ENCODE measurements at places on chromosomes 1 and 21.

DNA sequence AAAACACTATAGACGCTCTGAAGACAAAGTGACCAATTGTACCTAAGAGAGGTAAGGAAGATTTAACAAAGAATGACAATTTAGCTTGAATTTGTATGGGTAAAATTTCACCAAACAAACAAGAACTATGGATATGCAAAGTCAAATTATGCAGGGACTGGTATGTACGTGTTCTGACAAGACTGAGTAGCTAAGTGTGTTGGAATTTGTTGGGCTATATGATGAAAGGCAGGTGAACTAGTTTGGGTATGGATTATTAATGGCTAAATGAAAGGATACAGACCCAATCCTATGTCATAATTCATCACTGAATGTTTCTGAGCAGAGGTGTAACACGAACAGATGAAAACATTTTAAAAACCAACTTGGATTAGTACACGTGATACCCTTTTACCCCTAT is 7.6 kb downstream of the DNTTIP2 start:
- DNase-seq = no peak

DNA sequence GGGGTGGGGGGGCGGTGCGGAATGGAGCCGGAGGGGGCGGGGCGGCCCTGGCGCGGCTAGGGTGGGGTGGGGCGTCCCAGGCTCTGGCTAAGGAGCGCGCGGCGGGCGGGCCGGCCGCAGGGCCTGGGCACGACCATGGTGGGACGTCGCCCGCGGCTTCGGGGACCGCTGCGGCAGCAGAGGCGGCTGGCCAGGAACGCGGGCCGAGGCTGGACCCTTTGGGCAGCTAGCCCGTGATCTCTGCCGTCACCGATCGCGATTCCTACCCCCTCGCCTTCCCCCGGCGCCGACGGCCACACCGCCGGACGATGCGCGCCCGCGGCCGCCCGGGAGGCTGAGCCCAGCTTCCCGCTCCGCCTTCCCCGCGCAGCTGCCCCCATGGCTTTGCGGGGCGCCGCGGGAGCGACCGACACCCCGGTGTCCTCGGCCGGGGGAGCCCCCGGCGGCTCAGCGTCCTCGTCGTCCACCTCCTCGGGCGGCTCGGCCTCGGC is at the start of gene MAP3K21:
MAP3K21 (plus strand) TSS at position 74 of the 491 bp plus-strand sequence; CDS start at position 379, 305 bp downstream.
- DNase-seq = no peak

DNA sequence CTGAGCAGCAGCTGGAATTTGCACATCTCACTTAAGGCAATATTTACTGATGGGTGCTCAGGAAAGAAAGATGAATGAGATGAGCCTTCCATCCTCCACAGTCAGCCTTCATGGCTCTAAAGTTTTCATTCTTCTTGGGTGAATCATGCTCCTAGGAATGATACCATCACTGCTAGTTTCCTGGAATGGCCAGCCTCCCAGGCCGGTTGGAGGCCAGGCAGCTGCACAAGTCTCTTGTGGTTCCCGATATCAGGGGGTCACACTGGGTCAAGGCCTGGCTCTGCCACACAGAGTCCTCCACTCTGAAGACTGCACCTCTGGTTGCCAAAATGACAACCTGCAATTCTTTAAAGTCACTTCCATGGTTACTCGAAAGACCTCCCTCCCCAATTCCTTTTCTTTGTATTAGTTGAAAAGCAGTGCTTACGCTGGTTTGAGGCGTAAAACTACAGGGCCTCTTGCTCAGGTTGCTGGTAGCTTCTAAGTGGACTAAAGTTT is 46.2 kb upstream of the PALMD start:
- no peak for DNase-seq

- DNase-seq = no peak
These were observed 91.9 kb downstream of the NFIA start for GRCh38 chr1:61174060-61174795.

DNA sequence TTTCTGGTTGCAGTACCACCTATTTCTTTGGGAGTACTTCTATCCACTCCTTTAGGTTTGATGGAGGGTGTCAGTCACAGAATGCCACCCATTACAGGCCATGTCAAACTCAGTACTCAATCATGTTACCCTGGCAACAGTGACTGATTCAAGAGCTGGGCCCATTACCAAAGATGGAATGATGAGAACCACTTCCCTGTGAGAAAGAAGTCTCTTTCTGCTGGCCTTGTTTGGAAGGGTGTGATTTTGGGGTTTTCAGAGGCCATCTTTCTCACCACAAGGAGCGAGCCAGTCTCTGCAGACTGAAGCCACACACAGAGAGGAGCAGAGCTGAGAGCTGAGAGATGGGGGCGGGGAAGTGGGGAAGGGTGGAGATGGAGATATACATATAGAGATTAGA is 13.9 kb upstream of the STUM start:
- DNase-seq = no peak

DNA sequence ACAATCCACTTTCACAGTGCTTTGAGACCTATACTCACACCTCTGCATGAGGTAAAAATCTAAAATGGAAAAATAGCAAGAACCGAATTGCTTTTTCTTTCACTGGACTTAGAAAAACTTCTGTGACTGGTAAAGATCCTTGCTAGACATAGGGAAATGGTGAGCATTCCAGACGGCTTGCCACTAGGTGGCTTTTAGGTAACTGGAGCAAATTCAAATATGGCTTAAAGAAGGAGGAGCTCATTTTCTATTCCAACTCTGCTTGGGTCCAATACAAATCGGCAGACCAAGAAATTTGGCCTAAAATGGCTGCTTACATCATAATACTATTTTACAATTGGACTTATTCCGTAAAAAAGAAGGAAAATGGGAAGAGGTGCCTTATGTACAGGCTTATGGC is 977.9 kb downstream of the ADGRL2 start:
- DNase-seq = no peak

- DNase-seq = peak; percentile 1
These were observed 576 bp downstream of the ZFP69 start for GRCh38 chr1:40477678-40478053.

DNA sequence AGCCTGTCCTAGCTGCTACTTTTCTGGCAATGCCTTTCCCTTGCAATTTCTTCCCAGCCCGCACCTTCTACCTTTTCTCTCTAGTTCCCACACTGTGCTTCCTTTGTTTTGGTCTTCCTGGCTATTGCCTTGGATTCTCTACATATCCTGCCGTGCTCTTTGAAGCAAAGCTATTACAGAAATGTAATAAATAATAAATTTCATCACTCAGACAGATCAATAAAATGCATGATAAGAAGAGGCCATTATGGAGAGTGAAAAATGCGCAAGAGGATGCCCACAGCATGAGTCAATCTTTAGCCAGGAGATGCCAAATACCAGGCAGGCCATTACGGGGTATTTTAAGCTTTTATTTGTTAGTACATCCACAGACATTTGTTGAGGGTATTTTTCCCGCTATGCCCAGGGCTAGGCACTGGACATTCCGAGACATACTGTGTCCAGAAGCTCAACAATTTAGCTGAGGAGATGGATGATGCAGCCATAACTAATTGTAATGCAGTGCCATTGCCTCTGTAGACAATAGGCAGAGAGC is 163.6 kb downstream of the ST6GALNAC3 start:
- DNase-seq = no peak

GRCh38 chr21:34311561-34312330 is 52.1 kb upstream of the KCNE2 start:
- no peak for DNase-seq

GRCh38 chr1:54804471-54805132 is 3.5 kb upstream of the TTC22 start:
- DNase-seq = no peak

DNA sequence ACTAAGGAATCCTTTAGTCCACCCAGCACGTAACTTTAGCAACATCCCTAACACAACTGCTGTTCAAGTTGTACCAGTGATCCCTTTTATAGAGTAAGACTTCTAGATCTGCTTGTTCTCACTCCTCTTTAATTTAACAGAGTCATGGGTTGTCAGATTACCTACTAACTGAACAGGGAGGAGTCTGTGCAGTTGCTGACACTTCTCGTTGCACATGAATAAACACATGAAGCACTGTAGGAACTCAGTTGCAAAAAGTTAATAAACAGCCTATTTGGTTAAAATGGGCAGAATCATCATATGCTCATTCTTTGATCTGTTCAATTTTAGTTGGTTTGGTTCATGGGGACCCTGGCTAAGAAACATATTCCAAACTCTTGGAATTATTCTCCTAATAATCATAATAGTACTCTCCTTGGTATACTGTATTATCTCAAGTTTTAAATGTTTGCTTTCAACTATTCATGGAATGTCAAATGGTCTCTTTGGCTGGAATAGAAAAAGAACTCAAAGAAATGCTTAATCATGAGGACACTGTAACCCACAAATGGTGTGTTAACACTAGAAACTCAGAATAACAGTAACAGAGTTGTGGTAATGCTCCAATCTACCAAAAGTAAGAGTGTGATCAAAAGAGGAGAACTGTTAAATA is 15.6 kb downstream of the PLPPR5 start:
- DNase-seq = no peak

DNA sequence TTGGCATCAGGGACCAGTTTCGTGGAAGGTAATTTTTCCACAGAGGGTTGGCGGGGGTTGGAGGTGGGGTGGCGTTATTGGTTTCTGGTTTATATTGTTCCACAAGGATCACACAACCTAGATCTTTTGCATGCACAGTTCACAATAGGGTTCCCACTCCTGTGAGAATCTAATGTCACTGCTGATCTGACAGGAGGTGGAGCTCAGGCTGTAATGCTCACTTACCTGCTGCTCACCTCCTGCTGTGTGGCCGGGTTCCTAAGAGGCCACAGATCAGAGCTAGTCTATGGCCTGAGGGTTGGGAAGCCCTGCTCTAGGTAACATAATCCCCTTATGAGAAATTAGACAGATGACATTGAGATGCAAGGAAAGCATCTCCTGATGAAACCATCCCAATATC is 12.6 kb downstream of the GBP5 start:
- no peak for DNase-seq

- DNase-seq = no peak
These were observed 57.6 kb downstream of the RIMS3 start for GRCh38 chr1:40607921-40608320.

DNA sequence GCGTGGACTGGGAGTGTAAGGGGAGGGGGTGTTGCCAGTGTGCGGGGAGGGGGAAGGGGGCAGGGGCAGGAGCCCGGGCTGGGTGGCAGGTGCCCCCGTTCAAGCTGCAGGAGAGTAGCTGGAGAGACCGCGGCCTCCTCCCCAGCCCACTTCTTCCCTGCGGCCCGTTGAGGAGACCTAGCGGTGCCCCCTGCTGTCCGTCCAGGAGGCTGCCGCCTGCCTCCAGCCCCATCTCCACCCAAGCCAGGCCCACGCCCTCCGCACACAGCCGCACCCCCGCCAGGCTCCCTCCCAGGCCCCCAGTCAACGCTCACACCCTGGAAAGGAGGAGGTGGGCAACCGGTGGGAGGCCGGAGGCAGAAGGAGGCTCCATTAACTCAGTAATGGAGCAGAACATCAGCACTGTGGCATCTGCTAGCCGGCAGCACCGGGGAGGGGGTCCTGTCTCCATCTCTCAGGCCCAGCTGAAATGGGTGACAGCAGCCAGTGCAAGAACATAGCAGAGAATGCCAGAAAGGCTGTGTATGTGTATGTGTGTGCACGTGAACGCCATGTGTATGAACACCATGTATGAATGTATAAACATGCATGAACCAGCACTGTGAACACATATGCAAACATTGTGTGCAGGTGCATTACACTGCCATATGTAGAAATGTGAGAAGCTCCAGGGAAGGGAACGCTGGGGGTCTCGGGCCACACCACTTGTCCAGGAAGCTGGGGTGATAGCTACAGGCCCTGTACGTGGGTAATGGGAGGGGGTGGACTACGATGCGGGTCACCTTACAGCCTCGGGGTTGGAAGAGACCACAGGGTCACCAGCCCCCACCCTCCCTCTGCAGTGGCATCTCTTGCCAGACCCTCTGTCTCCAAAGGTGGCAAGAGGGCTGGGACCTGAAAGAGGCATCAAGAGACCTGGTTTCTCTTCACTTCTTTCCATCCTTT is 84.6 kb downstream of the SYT2 start:
- DNase-seq = peak; percentile 38

GRCh38 chr1:10631121-10631810 is 156.5 kb downstream of the PEX14 start:
- DNase-seq = no peak

DNA sequence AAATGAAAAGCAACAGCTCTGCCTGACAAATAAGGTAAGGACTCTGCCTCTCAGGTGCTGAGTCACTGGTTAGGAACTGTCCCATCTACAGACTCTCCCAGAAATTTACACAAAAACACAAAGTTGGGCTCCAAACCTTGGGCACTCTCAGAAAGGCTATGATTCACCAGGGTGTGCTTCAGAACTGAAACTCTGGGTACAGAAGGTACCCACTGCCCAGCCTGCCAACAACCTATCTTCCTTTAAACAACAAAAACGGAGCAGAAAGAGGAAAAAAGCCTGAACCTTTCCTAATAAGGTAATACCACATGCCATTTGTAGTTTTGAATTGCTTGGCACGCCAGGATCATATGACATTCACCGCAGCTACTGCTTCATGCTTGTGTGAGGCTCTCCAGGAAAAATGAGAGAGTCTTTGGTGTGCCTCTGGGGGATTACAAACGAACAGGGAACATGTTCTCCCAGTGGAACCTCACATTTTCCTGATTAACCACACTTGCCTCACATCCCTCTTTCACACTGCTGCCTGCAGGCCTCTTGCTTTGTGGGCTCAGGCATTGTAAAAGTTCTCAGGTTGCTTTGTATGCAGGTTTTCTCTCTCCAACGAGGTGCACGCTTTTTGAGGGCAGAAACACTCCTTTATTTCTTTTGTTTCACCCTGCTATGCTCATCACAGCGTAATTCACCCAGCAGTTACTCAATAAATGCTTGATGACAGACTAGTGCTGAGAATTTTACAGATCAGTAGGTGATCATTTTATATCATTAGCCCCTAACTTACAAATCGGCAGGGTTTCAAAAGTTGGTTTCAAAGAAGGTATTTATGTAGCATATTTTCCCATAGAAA is 65.1 kb downstream of the GADD45A start:
- no peak for DNase-seq

DNA sequence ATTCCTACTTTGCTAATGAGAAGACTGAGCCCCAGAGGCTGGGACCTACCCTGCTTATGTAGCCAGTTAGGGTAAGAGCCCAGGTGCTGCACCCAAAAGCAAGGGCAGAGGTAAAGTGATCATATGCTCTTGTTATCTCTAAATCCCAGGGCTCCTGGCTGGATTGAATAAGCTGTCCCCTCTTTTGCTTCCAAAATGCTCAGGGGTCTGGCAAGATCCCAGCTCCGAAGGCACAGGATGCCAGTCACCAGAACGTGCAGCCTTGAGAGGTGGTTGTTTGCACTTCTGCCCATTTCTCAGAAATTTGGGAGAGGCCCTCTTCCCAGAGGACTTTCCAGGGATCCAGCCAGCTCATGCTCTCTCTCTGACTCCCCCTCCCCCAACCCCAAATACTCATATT is 142.4 kb upstream of the TMEM51 start:
- no peak for DNase-seq
